ENCODE measurements at places on chromosomes 7 and 10.

GRCh38 chr7:131778601-131779000, 222.2 kb upstream of the PODXL start:
- DNase-seq, result no peak

- no peak for DNase-seq
These were observed 151.8 kb upstream of the RHEB start for GRCh38 chr7:151671514-151671913.

- no peak for DNase-seq
These were observed 19.3 kb upstream of the ACHE start for GRCh38 chr7:100914879-100915447.

DNA sequence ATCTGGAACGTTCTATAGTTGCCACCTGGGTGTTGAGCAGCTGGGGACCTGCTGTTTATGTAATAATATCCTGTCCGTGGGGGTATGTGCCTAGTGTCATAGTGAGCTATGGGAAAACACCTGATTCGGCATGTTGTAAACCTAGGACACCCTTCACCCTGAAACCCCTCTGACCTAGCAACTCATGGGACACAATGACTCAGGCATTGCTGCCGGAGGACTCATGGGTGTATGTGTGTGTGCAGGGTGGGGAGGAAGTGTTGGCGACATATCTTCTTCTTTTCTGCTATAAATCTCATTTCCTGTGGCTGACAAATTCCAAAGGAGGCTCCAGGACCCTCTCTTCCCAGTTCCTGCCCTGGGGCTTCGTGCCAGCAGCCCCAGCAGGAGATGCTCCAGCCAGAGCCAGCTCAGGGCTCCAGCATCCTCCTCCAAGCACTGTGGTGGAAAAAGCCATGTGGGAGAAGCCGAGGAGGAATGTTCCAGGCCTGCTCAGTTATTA, 77.0 kb upstream of the PODXL start:
- DNase-seq, result no peak

GRCh38 chr10:299969-300368, 164.7 kb downstream of the ZMYND11 start:
- no peak for DNase-seq

GRCh38 chr7:151787348-151787747, 89.6 kb downstream of the PRKAG2 start:
- no peak for DNase-seq

- DNase-seq, result no peak
These were observed 20.3 kb upstream of the TIAL1 start for GRCh38 chr10:119616882-119617570.

All from stimulated activated CD8-positive, alpha-beta memory T cell treated with anti-CD3 and anti-CD28 coated beads, Interleukin-15, amount 100 ng/mL, for 48 hours (primary cell).